ENCODE measurements at places on chromosomes 12 and 14.

DNA sequence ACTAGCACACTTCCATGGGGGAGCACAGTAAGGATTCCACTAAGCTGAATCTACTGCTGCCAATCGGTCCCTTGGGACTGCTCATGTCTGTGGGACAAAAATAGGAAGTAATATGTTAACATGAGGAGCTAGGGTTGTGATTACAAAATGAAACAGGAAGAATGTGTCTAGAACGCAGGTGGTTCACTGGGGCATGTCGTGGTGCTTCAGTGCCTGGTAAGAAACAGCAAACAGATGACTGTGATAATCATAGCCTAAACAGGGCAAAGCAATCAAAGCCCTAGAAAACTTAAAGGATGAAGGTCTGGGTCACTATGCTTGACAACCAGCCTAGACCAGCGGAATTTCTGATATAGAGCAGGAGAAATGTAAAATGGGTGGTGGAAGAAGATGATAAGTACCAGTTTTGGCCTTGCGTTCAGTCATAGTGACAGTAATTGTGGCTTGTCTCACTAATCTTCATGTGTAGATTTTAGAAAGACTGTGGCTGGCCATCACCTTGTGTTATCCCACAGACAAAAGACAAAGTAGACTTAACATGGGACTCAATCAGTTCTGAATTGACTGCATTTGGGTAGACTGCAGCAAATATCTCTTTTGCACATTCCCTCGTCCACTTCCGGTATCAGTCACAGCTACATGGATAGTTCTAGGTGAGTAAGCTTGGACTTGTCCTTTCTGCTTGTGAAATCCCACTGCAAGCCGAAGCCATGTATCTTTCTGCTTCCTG, 51.4 kb downstream of the WASHC3 start:
- peak; percentile 43 for DNase-seq

- no peak for DNase-seq
Measured at GRCh38 chr14:75833326-75834020, 148.3 kb downstream of the TGFB3 start.

- DNase-seq, result no peak
Measured at GRCh38 chr14:52801014-52801712, 9.8 kb upstream of the GNPNAT1 start.

DNA sequence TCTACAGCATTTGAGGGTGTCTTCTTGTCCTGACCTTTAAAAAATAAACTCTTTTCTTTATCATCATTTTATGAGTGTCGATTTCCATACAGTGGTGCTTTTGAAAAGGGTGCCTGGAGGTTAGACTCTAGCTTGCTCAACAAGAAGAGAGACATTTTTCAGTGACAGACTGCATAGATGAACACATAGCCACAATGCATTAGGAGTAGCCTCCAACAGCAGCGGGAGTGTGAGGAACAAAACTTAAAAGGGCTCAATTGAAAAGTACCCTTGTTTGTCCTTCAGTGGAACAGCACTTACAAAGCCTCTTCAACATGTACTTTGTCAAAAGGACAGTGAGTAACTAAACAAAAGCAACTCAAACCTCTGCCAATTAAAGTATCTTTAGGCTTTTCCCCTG, 119.3 kb downstream of the SOX5 start:
- DNase-seq, result no peak

- DNase-seq, result no peak
Measured at GRCh38 chr12:18467620-18468245, 206.4 kb downstream of the PIK3C2G start.

- no peak for DNase-seq
Measured at GRCh38 chr14:67784244-67784823, 32.1 kb downstream of the ZFYVE26 start.

DNA sequence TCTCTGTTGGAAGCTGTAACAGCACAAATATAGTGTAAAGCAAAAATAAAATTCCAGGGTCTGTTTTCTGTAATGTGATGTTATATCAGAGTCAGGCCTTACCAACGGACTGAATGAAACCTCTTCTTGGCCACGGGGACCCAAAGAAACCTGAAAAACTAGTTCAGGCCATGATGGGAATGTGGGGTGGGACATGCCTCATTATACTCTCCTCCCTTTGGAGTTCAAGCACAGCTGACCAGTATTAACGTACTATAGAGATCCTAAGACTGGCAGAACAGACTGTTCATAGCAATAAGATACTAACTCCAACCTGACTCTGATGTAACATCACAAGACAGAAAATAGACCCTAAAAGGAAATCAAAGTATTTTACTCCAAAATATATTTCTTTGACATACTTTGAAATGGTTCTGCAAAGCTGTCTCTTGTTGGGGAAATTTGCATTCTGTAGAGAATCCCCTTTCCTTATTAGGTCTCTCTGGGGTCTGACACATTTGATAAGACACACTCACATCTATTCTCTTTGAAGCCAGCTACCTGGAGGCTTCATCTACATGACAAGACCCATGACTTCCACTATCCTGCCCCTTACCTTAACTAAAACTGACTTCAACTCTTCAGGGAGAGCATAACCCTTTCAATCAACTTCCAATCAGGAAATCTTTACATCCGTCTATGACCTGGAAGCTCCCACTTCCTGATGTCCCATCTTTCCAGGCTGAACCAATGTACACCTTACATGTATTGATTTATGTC, 444.6 kb downstream of the SOX5 start:
- DNase-seq, result no peak

DNA sequence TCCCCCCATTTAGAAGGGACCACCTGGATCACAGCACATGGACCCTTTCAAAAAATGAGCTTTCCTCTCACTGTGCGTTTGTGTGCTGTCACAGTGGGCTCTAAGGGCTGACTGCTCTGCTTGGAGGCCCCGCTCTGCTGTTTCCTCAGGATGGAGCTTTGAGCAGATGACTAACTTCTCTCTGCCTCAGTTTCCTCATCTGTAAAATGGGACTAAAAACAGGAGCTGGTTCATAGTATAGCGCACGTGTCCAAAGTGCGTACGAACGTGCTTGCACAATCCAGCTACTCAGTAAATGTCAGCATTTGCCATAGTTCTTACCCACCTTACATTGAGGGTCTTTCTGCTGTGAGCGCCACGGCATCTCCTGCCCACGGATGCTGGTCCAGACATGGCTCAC, 12.7 kb upstream of the DNAH10 start:
- DNase-seq, result no peak

DNA sequence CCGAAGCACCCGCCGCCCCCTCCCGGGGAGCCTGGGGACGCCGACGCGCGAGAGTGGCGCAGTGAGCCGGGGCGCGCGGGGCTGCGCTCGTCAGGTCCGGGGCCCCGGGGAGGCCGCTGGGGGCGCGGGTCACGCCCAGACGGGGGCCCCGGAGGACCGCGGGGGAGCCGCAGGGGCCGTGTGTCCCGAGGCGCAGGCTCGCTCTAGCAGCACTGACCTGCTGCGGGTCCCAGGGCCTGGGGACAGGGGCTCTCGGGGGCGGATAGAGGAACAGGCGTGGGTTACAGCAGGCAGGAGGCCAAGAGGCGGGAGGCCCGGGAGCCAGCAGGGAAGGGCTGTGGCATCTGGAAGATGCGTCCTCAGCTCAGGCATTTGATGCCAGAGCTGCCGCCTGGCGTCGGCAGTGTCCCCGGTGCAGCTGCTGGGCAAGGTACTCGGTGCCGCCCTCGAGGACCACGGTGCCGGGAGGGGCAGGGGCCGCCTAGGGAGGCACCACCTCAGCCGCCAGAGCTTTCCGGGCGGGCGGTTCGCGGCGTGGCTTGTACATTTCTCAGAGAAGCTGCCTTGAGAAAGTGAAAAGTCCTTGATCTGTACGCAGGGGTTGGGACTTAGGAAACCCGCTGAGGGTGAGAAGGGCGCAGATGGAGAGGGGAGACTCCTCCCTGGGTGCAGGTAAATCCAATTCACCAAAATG, 1.2 kb downstream of the WNT5B start:
- DNase-seq, result peak; percentile 48

GRCh38 chr12:131832321-131833231, 4.4 kb downstream of the MMP17 start:
- no peak for DNase-seq

- DNase-seq, result no peak
Measured at GRCh38 chr12:98741556-98742265, 96.6 kb downstream of the APAF1 start.

DNA sequence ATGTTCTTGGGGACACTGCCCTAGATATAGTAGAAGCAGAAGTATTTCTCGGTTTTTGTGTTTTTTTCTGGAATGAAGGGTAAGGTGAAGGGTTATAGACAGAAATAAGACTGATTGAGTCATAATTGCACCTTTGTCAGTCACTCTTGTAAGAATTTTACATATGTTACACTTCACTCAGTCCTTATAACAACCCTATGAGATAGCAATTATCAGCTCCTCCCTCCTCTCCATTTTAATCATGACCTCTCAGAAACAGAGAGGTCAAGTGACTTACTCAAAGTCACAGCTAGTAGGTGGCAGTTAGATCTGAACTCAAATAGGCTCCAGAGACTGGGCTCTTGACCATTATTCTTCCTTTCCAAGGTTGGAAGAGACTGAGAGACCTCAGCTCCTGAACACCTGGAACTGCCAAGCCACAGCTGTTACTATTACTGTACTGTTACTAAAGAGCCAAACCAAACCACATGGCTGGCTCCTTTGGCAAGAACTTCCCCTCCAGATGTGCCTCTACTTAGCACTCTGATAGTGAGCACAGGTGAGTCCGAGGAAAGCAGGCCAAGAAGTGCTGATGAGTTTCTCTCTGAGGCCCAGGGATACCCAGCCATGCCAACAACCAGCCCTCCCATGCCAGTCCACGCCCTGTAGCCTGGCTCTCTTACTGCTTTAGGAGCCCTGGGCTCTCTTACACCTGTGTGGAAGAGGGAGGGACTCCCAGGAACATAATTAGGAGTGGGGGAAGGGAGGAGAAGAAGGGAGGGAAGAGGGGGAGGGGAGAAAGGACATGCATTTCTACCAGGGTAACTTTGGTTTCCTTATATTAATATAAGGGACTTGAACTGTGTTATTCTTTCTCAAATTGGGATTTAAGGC, 121.3 kb downstream of the CRADD start:
- DNase-seq, result no peak

- no peak for DNase-seq
Measured at GRCh38 chr12:5432011-5432400, at the start of gene NTF3. Gene NTF3, plus strand, starts transcription at chr12:5432108. Its CDS starts 217 bp downstream, at chr12:5432325.

- DNase-seq, result no peak
Measured at GRCh38 chr14:32211068-32211404, 8.0 kb upstream of the RNU6-8 start.

DNA sequence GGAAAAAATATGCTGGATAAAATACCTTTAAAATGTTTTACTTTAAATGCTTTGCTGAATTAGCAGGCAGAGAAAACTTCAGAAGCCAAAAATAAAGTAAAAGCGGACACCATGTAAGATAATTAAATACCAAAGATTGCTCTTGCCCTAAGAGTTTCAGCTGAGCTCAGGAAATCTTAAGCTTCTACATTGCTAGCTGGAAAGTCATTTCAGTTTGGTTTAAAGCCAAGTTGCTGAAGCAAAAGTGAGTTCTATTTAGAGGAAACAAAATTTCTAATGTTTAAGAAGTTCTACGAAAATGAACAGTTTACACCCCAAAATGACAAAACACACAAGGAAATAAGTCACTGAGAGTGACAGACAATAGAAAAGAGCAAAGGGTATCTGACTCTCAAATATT, 310.0 kb downstream of the ADAMTS20 start:
- no peak for DNase-seq

- DNase-seq, result no peak
Measured at GRCh38 chr14:68714991-68715924, 77.6 kb downstream of the ZFP36L1 start.

- no peak for DNase-seq
Measured at GRCh38 chr12:3231399-3231876, 154.3 kb downstream of the TSPAN9 start.

- no peak for DNase-seq
Measured at GRCh38 chr12:79143803-79144202, 279.2 kb downstream of the SYT1 start.

GRCh38 chr12:69916544-69917235, 91.7 kb downstream of the MYRFL start:
- no peak for DNase-seq

GRCh38 chr12:30874455-30875321, 51.9 kb upstream of the TSPAN11 start:
- no peak for DNase-seq

DNA sequence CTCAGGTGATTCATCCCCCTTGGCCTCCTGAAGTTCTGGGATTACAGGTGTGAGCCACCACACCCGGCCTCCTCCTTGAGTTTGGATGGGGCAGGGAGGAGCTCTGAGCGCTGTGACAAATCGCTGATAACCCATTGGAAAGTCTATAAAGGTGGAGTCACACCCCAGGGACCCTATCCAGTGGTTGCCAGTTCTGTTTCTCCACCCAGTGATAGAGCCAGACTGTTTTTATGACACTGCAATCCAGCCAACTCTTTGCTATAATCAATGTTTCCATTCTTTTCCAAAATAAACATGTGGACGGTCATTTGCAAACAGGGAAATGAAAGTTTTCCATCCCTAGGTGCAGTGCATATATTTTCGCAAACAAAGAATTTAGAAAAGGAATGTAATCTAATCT, 142.0 kb upstream of the PELI2 start:
- DNase-seq, result no peak

DNA sequence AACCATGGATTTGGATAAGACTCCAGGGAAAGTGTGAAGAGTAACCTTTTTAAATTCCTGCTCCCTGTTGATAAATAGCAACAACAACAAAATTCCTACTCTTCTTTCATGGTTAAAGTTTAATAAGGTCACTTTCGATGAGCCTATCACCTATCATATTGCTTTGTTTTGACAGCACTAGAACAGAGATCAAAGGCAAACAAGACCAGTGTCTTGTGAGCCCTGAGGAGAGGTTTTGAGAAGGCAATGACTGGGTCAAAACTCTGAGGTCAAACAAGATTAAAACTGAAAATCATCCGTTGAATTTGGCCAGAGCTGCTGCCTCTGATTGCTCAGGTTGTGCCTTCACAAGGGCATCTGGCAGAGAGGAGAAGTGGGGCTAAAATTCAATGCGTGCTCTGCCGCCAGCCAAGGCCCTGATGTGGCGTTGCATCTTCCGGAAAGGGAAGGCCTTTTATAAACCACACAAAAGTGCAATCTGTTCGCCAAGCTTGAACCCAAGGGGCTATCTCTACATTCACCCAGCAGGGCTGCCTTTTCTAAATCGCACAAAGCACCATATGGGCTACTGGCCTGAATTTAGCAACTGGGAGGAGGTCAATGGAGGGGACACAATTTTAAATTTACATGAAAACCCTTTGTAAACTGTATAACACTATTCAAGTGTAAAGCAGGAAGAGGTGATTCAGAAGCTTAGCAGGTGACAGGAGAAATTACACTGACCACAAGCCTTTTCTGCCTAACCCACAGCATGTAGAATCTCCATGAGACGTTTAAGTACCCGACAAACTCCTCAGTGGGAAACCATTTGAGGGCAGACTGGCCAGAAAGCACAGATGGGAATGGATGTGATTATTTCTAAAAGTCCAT, 140.8 kb downstream of the DAD1 start:
- no peak for DNase-seq

- peak; percentile 29 for DNase-seq
Measured at GRCh38 chr12:46373301-46374296, 1.0 kb upstream of the SLC38A2 start.

DNA sequence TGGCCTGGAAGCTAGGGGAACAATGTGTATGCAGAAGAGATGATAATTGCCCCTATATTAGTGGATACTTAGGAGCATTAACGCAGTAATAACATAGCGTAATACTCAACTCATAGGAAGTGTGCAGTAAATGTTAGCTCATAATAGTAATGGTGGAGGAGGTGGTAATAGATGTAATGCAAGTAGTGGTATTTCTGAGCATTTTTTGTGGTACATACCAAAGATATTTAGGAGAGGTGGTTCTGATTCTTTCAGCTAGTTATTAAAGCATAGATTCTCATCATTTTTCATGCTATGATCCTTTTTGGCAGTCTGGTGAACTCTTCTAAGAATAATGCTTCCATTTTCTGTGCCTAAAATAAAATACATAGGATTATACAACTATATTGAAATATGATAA, 233.1 kb downstream of the PTPRO start:
- DNase-seq, result no peak

Data from memory B cell (primary cell).